ENCODE measurements at places on chromosomes 4 and X.

- no peak for DNase-seq
Measured at GRCh38 chr4:86359944-86360478, at the start of gene MAPK10. Gene MAPK10 (minus strand): TSS chr4:86360053.

GRCh38 chr4:41448934-41449333 is 89.0 kb upstream of the LIMCH1 start:
- no peak for DNase-seq

DNA sequence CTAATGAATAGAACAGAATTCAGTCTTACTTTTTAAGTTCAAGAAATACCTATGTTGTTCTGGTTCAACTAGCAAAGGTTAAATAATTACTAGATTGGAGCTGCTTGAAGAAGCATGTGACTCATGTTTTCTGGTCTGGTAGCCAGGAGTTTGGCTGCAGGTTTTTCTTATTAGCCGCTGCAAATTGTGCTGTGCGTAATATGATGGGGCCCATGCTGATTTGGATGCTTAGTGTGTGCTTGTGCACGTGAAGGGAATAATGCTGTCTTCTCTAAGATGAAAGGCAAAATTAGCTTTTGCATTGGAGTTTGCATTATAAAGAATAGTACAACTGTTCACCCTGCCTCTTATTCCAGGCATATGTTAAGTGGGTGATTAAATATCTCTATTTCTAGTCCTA is 219.6 kb downstream of the SNCA start:
- no peak for DNase-seq

- DNase-seq: no peak
Measured at GRCh38 chrX:23003116-23003515, 3.4 kb downstream of the DDX53 start.

DNA sequence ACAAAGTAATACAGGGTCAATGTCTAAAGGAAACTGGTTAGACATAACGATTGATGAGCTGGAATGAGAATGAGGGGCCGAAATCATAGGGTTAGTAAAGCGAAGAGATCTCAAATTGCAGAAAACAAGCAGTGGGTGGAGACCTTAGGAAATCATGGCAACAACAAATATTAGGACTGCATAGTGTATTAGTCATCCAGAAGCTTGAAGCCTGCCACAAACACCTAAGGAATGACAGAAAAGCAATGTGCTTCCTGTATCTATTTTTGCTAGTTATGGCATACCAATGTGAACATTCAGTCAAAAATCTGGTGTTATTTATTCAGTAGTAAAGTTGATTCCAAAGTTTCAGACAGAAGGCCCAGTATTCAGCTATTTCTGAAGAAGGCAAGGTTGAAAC is 410.9 kb upstream of the CT83 start:
- no peak for DNase-seq

Measured in activated CD8-positive, alpha-beta memory T cell treated with anti-CD3 and anti-CD28 coated beads for 1 hour (primary cell).